ENCODE measurements at places on chromosomes 7 and 10.

GRCh38 chr7:130227883-130228575 is 20.4 kb downstream of the SSMEM1 start:
- DNase-seq = no peak

DNA sequence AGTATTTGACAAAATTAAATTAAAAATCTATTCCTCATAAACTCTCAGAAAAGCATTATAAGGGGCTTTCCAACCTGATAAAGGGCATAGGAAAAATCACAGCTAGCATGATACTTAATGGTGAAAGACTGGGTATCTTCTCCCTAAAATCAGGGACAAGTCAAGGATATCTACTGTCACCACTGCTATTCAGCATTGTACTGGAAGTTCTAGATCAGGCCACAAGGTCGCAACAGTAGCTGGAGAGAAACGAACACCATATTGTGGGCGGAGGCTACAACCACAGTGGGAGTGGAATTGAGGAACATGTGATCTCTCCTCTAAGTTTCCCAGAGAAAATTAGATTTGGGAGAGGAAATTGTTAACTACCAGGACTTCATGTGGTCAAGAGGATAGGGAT is 70.0 kb upstream of the NAMPT start:
- DNase-seq = no peak

- DNase-seq = no peak
Observed at GRCh38 chr10:11679946-11680345, 62.2 kb upstream of the ECHDC3 start.

- DNase-seq = no peak
Observed at GRCh38 chr7:11060893-11061292, 87.2 kb downstream of the PHF14 start.

GRCh38 chr10:92857904-92858514 is 9.7 kb downstream of the EXOC6 start:
- DNase-seq = no peak

GRCh38 chr10:27611236-27611635 is 107.1 kb downstream of the RAB18 start:
- no peak for DNase-seq

GRCh38 chr10:70830164-70830563 is 14.4 kb downstream of the SGPL1 start:
- peak; percentile 42 for DNase-seq

- no peak for DNase-seq
Observed at GRCh38 chr7:27189295-27189996, 4.4 kb upstream of the HOXA11 start.
